H1 (cell line): ENCODE measurements at places on chromosomes 1 and 21. TPM values are rescaled to one million over a fixed set of nuclear protein-coding genes. Genes with fewer than 3 reads are reported as not detected.

The HES2 gene
- total RNA-seq: 0.15 and 0.36 TPM in 2 replicates

The CDA gene
- 3.3 and 4.4 TPM in 2 replicates for total RNA-seq

The PLEKHA6 gene
- total RNA-seq: 17.0 and 20.2 TPM in 2 replicates

The RBM11 gene
- total RNA-seq: 3.9 and 5.0 TPM in 2 replicates

The PROX1 gene
- total RNA-seq: 1.5 and 2.0 TPM in 2 replicates

The KDF1 gene
- 16.7 and 16.9 TPM in 2 replicates for total RNA-seq

The CR1L gene
- total RNA-seq: not detected in 2 replicates

The PDE4B gene
- 13.9 and 15.1 TPM in 2 replicates for total RNA-seq

DNA sequence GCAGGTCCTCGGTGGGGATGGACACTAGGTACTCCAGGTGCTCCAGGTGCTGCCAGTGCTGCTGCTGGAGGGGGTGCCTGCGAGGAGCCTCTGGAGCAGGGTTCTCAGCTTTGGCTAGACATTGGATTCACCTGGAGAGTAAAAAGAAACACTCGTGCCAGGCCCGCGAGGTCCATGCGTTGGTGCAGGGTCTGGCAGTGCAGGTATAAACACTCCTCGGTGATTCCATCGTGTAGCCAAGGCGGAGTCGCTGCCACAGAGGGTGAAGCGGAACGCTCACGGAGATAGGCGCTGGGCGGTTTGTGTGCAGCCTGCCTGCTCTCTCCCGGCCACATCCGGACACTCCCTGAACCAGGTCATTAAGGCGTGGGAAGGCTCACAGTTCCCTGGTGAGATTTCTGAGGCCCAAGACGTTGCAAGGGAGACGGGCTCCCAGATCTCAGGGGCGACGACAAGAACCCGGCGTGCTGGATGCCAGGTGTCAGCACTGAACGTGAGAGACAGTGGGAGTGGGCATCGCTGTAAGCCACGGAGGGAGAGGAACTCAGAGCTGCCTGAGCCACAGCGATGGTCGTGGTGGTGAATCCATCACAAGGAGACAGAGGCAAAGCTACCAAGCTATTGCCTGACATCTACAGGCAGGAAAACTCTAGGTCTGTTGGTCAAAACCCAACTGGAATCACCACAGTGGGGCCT is 17.2 kb upstream of the SUMO3 start:
- DNase-seq: no peak

GRCh38 chr1:231866392-231867331 is 240.1 kb downstream of the DISC1 start:
- peak; percentile 71 for DNase-seq

DNA sequence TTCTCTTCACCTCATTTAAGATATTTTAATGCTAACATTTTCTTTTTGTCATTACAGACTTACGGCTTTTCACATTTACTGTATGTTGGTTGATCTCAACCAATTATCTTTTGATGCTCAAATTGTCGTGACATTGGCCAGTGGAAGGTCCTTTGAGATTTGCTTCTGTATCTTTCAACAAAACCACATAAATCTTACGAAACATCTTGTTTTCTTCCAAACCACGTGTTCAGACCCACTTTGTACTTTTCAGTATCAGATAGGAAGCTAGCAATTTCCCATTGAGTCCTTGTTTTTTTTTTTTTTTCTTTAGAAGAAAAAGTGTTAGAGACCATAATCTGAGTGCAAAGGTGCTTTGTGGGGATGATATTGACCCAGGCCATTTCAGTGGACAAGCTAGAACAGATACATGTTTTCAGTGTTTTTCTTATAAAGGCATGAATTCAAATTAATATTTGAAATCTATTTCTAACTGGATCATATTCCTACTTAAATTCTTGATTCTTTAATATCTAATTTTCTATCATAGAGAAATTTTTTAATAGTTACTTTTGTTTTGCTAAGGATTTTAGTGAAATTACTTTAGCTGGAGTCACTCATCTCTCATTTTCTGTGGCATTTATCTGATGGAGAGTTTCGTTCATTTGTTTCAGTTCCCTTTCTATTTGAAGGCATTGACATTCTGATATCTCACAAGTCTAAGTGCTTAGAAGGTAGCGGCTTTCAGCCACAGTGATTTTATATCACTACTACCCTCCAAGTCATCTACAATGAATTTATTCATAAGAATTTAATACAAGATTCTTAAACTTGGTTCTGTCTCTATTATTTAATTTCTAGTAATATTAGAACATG is 26.7 kb downstream of the ATG4C start:
- no peak for DNase-seq

GRCh38 chr1:119679223-119679622 is 31.2 kb upstream of the ZNF697 start:
- DNase-seq: no peak

DNA sequence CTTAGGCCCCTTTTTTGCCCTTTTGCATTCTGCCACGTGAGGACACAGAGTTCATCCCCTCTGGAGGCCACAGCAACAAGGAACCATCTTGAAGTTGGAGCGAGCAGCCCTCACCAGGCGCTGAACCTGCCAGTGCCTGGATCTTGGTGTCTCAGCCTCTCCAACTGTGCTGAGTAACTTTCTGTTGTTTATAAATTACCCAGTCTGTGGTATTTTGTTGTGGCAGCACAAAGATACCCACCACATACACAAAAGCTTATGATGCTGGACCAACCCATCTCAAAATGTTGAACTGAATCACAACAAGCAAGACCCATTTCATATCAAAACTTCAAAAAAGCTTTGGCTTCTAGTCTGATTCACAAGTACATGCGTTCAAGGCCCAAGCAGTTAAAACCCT is 649.9 kb downstream of the KIF26B start:
- no peak for DNase-seq

GRCh38 chr1:212118167-212118871 is 82.8 kb downstream of the DTL start:
- no peak for DNase-seq

- no peak for DNase-seq
Observed at GRCh38 chr1:9629445-9630201, 21.9 kb upstream of the PIK3CD start.

GRCh38 chr1:214193691-214194090 is 87.3 kb upstream of the SMYD2 start:
- no peak for DNase-seq

- DNase-seq: no peak
Observed at GRCh38 chr1:179586107-179586823, 5.4 kb upstream of the TDRD5 start.

DNA sequence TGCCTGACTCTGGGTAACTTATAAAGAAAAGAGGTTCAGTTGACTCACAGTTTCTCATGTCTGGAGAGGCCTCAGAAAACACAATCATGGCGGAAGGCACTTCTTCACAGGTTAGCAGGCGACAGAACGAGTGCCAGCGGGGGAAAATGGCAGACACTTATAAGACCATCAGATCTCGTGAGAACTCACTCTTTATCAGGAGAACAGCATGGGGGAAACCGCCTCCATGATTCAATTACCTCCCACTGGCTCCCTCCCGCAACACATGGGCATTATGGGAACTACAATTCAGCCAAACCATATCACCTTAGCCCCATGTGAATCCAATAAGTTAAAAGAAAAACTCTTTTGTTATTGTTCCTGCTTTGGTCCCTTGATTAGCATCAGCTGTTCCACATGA is 725.2 kb downstream of the LRRIQ3 start:
- DNase-seq: no peak

- DNase-seq: no peak
Observed at GRCh38 chr1:115492019-115492595, 149.7 kb upstream of the VANGL1 start.

DNA sequence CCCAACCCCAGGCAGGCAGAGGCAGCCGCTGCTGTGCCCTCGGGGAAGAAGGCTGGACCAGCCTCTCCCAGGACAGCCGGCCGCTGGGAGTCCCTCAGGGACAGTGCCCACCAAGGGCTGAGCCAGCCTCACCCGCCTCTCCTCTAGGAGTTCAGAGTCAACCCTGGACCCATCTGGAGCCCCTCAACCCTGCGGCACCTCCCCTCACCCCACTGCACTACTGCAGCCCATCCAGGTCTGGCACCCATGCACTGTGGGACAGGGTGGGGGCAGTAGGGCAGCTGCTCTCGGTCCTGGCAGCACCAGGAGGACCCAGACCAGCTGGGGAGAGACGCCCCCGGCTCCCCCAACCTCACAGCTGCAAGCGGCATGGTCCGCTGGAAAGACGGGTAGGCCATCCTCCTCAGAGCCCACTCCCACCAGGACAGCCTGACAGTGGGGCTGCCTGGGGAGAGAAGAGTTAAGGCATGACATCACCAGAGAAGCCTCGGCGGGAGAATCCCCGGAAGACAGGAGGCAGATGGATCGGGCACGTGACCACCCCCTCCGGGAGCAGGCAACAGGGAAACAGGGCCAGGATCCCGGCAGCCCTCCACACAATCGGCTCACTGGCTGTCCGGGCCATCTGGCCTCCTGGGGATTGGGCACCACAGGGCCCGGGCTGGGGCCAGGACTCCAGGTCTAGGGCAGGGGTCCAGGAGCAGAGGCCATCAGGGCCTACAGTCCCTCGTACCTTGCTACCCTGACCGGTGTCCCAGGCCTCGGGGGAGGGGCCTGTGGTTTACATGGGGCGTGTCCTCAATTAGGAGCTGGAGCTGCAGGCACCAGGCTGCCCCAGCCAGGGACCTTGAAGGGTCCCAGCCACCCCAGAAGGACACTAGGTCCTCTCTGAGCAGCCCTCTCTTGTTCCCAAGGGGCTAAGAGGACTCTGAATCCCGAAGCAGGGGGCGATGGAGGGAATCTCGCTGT is 3.1 kb downstream of the ACAP3 start:
- DNase-seq: no peak

DNA sequence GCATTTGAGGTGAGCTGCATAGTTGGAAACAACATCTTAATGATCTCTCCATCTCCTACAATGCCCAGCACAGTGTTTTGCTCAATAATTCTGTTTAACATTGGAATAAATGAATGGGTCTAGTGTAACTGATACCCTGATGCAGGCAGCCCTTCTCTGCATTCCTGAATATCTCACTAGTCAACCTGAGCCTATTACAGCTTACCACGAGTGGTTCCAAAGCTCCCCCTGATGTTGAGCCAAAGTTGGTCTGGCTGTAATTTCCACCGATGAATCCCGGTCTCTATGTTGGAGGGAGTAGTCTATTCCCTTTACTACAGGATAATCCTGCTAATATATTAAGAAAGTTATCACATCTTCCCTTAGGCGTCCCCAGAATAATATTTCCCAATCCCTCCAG is 63.8 kb downstream of the ZBTB18 start:
- no peak for DNase-seq

DNA sequence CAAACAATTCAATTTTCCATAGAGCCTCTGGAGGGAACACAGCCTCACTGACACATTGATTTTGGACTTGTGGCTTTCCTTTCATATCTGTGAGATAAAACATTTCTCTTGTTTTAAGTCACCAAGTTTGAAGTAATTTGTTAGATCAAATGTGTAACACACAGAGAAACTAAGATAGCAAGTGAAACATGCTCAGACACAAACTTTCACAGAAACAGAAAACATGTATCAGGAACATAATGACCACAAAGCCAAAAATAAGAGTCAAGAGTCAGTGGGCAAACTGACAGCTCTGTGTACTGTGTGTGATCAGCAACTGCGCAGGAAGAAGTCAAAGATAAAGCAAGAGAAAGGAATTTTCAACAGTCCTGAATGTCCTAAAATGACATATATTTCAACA is 1237.5 kb downstream of the AMY1C start:
- no peak for DNase-seq

GRCh38 chr1:1063261-1063944 is 10.7 kb downstream of the RNF223 start:
- no peak for DNase-seq

DNA sequence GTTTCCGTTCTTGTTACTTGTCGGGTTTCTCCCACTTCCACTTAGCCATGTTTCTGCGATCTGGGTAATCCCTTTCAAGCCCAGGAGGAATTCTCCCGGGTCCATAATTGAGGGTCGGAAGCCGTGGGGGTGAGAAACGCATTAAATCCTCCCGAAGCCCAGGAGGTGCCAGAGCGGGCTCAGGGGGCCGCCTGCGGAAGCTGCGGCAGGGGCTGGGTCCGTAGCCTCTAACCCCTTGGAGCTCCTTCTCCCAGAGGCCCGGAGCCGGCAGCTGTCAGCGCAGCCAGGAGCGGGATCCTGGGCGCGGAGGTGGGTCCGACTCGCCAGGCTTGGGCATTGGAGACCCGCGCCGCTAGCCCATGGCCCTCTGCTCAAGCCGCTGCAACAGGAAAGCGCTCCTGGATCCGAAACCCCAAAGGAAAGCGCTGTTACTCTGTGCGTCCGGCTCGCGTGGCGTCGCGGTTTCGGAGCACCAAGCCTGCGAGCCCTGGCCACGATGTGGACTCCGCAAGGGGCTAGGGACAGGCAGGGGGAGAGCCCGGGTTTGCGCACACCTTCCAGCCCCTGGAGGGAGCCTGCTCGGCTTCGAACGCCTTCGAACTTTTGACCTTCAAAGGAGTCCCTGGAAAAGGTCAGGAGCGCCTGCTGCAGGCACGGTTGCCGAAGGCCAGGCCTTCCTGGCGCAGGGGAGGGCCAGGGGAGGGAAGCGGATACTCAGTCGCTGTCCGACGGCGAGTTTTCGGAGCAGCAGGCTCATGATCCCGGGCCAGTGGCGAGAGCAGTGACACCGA is 1.7 kb upstream of the SIM2 start:
- no peak for DNase-seq

DNA sequence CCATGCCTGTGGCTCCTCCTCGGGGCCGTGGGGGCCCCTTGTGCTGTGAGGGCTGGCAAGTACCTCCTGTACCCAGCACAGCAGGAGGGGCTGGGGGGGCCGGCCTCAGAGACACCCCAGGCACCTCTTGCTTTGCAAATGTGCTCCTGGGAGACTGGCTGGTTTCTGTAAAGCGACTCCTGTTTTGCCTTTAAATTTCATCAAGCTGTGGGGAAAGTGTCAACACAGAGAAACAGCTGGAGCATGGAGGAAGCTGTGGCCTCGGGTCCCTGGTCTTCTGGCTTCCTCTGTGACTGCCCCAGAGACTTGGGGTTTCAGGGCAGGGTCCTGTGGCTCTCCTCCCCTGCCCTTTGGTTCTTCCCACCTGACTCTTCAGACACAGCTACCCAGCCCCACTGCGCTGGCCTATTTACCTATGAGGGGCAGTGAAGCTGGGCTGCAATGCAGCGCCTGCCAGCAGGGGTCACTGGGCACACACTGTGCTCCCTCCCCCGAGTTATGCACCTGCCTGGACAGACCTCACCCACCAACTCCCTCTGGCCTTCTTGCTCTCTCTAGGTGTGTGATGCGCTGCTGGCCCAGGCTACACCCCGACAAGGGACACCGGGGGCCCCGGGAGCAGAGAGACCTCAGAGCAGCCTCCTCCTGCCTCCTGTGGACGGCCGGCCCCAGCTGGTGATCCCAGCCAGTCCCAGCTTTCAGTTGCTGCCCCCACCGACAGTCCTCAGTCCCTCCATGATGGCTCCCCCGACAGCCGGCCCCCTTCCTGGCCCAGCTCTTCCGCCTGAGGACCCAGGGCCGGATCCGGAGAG is 17.6 kb upstream of the PEX10 start:
- no peak for DNase-seq

- DNase-seq: peak; percentile 86
Observed at GRCh38 chr1:182699393-182700350, 15.3 kb upstream of the RGS8 start.
